ENCODE measurements at places on chromosomes 7 and 10.

- DNase-seq, result no peak
Observed at GRCh38 chr10:112701211-112701877, 248.7 kb upstream of the TCF7L2 start.

DNA sequence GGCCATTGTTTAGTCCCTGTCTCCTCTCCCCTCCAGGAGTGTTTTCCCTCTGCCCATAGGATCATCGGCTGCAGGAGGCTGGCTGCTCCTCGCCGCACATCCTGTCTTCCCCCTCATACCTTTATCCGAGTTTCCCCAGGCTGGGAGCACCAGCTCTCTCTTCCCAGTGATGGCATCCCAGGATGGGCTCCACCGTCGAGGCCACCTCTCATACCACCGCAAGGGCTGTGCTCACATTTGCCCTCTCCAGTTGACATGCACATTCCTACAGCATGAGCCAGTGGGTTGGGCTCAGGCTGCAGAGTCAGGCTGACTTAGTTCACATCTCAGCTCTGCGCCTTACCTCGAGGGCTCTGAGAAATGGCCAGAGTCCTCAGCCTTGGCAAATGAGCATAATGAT, 12.1 kb downstream of the HKDC1 start:
- no peak for DNase-seq

DNA sequence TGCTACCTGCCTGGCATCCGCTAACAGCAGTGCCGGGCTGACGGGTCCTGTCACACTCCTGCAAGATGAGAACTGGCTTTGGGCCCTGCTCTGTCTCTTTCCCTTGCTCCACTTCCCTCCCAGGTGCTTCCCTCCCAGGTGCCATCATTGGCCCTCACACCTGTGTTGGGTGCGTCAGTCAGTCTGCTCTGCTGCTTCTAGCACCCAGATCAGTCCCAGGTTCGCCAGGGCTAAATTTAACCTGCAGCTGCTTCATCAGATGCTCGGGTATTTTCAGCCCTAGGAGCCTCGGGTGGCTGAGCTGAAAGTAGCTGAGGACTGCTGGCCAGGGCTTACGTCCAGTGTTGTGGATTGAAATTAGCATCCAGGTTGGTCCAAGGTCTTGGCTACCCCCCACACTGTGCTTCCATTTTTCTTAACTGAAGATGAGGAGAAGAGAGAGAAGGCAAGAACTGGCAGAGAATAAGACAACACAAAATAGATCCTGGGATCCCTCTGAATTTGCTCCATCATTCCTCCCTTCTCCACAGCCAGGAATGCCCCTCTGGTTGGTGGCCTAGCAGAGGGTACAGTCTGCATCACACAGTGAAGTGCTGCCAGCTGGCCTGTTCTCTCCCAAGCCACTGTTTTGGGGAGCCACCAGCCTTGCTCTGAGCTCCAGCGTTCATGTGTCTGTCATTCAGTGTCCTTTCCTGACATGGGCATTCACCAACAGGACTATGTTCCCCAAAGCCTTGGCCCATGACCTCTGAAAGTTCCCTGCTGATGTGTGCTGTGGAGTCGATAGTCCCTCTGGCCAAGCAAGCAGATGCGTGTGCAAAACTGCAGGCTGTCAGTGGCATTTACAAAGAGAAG, 65.9 kb upstream of the SYPL1 start:
- no peak for DNase-seq

DNA sequence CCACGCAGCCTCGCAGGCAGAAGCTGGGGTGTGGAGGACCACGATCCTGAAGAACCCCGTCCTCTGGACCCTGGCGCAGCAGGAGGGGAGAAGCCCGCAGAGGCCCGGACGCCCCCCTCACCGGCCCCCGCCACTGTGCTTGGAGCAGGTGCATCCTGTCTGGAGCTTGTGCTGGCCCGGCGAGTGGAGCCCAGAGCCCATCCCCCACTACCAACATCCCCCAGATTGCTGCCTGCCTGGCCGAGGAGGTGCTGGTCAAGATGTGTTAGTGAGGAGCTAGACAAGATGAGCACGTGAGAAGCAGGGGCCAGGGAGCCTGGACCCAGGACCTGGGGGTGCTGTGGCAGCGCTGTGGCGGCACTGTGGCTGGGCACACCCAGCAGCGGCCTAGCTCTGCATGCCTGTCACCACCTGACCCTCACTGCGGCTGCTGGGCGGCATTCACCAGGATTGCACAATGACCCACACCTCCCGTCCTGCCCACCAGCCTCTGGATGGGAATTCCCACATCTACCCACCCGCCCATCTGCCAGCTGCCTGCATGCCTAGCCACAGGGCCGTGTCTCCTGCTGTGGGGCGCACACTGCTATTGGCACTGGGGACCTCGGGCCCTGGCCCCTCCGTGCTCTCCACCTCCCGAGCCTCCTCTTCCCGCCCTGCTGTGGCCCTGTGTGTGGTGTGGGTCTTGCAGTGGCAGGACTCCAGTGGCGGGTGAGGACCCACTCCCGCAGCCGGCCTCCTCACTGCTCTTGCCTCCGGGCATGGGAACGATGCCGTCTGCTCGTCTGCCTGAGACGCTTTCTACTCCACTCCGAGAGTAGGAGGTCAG, 11.8 kb downstream of the GPR146 start:
- DNase-seq, result no peak

GRCh38 chr10:19683960-19684359, 132.3 kb upstream of the PLXDC2 start:
- no peak for DNase-seq

GRCh38 chr10:3783316-3783681, 1.7 kb downstream of the KLF6 start:
- DNase-seq, result peak; percentile 63

GRCh38 chr10:18113881-18114280, 26.3 kb upstream of the CACNB2 start:
- DNase-seq, result no peak

- no peak for DNase-seq
Observed at GRCh38 chr10:97518301-97519043, 19.7 kb downstream of the UBTD1 start.

GRCh38 chr7:1112625-1113547, 25.0 kb downstream of the GPER1 start:
- DNase-seq, result no peak

- DNase-seq, result no peak
Observed at GRCh38 chr10:85786401-85786899, 580.1 kb downstream of the GRID1 start.

- DNase-seq, result no peak
Observed at GRCh38 chr10:129426606-129427005, 40.4 kb upstream of the MGMT start.

- DNase-seq, result no peak
Observed at GRCh38 chr7:67788669-67789068, 792.0 kb downstream of the TYW1 start.

- DNase-seq, result no peak
Observed at GRCh38 chr7:132575419-132575981, 770 bp downstream of the PLXNA4 start.

DNA sequence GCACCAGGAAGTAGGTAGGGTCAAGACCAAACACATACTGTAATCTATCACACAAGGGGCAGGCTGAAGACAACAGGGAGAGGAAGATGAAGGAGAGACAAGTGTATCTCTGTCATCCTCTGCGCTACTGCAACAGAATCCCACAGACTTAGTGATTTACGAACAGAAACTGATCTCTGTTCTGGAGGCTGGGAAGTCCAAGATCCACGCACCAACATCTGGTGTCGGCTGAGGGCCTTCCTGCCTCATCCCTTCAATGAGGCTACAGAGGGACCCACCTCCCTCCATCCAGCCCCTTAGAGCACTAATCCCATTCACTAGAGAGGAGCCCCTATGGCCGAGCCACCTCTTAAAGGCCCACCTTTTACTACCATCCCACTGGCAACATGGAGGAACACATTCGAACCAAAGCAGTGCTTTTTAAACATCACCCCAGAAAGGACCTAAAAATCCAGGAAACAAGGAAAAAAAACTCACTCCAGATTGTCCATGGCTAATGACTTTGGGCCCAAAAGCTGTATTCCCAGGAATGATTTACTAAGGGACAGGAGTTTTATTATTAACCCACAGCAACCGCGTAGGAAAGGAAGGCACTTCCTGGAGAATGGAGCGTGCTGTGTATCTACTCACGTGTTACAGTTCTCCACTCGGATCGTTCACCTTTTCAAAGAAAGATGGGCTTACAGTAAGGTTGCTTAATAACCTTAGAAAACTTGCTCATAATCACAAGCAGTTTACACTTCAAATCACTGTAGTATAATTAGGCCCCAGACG, 4.2 kb downstream of the BNIP3 start:
- DNase-seq, result no peak

GRCh38 chr7:21029006-21029405, 242.3 kb upstream of the SP8 start:
- DNase-seq, result no peak

- DNase-seq, result no peak
Observed at GRCh38 chr10:103852856-103853255, 2.5 kb downstream of the SH3PXD2A start.

GRCh38 chr7:106119719-106120118, 7.6 kb upstream of the SYPL1 start:
- no peak for DNase-seq

- no peak for DNase-seq
Observed at GRCh38 chr10:116787053-116787659, 44.8 kb upstream of the HSPA12A start.

DNA sequence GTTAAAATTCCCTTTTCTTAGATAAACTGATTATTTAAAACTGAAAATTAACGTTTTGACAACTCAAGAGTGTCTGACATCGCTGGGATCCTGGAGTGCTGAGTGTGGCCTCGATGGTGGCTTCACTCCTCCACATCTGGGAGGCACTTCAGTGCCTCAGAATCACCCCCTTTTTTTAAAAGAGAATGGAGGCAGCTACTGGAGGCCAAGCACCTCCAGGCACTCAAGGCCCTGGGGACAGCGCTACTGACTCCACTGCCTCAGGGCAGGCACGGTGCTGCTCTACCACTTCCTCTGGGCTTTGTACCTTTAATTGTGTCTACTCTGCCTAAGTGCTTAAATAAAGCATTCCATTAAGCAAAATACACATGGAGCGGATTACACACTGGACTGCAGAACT, 27.2 kb upstream of the NCAPG2 start:
- DNase-seq, result no peak

DNA sequence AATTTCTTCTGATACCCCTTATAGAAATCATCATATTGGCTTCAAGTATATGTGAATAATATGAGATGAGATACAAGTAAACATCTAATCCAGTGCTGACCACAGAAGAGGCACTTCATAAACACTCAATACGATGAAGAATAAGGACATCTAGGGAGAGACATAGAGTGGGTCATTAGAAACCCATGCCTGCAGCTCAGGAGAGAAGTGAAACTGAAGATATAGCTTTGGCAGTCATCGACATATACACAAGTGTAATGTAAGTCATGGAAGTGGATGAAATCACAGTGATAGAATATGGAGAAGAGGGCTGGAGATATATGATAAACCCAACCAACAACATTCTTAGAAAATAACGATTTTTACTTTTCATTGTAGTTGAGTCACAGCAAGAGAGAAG, 665.0 kb downstream of the PARD3 start:
- no peak for DNase-seq
